Fibroblast of skin of left biceps (primary cell): ENCODE measurements at places on chromosomes 13 and 19.
A peak's percentile ranks its signal among the peaks of the same experiment; 100 is the strongest.

DNA sequence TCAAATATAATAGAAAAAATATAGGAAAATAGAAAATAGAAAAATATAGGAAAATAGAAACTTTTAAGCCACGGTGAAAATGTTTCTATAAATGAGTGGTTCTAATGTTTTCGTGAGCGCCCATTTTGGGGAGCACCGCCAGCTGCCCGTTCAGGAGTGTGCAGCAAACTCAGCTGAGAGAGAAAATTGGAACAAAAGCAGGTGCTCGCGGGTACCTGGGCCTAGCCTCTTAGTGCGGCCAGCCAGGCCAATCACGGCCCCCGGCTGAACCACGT is 204 bp upstream of the PDX1 start:
- no peak for DNase-seq

- no peak for DNase-seq
Observed at GRCh38 chr13:95067303-95067702, 233.9 kb downstream of the ABCC4 start.

GRCh38 chr13:40350283-40350992 is 316.0 kb downstream of the FOXO1 start:
- DNase-seq, result no peak

DNA sequence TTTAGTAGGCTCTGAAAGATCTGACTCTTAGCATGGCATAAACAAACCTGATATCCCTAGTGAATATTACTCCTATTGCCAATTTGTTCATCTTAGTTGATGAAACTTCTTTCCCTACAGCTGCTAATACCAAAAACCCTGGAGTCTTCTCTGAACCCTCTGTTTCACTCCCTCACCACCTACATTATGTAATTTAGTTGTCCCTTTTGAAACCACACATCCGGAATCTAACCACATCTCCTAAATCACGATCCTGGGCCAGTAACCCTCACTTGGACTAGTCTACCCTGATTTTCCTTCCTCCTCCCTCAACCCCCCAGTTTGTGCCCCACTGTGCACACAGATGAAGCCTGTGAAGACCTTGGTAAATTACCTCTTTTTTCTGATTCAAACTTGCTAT is 1.2 kb downstream of the ZNF256 start:
- DNase-seq, result no peak

DNA sequence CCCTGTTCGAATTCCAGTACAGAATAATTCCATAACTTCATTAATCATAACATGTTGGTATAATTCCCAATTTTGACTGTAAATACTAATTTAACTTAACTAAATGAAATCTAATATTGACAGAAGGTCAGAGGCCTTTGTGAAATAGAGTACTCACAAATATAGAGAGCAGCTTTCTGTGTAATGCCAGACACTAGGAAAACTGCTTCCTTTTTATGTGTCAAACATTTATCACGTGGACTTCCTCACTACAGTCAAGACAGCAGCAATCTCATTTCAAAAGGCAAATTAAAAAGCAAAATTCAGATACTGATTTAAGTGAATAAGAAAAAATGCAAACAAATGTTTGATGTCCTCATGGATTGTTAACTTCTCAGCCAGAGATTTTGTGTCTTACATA is 13.1 kb downstream of the ITM2B start:
- no peak for DNase-seq

DNA sequence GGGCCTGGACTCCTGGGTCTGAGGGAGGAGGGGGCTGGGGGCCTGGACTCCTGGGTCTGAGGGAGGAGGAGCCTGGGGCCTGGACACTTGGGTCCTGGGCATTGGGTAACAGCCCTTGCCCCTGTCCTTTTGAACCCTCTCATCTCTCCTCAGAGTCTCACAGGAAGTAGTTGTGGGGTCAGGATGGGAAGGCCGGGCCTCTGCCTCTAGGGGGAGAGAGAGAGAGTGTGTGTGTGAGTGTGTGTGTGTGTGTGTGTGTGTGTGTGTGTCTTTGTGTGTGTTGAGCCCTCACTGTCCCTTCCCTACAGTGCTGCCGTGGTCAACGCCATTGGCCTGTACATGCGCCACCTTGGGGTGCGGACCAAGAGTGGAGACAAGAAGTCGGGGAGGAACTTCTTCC is 10.9 kb downstream of the ARHGEF1 start:
- no peak for DNase-seq

DNA sequence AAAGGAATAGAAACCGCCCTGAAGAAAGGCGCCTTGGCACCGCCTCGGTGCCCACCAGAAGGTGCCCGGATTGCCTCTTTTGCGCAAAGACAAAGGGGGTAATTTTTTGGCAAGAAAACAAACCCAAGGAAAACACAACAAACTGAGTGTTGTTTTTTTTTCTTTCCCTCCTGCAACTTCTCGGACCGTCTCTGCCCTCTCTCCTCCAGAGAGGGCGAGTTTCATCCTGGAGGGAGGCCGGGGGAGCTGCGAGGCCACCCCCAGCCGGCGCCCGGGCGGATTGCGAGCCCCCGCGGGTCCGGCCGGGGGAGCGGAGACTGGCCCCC is 2.3 kb downstream of the ZNF536 start:
- no peak for DNase-seq

DNA sequence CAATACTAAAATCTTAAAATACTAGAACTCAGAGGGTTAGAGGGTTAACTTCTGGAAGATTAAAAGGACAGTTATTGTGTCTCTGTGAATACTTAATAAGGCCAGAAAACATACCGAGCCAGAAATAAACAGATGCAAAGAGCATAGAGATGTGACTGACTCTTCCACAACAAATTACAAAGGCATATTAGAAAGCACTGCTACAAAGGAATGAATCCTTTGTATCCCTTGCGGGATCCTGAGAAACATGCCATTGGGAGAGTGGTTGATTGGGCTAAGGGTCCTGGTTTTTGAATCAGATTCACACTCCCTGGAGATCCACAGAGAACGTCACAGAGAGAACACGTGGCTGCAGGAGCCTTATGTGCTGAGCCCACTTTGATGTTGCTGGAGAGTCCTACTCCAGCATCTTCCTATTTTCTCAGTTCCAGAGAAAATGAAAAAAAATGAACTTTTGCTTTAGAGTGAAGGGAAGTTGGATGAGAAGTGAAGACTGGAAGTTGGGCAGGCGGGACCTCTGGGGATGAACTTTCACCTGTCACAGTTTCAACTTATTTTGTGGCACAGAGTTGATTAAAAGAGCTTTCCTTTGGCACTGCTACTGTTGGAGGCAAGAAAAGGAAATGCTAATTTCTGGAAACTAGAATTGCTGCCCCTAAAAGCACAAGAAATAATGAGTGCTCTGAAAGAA is 309.9 kb downstream of the DCT start:
- DNase-seq, result no peak

- no peak for DNase-seq
Observed at GRCh38 chr13:24221007-24221406, 60.5 kb downstream of the SPATA13 start.

DNA sequence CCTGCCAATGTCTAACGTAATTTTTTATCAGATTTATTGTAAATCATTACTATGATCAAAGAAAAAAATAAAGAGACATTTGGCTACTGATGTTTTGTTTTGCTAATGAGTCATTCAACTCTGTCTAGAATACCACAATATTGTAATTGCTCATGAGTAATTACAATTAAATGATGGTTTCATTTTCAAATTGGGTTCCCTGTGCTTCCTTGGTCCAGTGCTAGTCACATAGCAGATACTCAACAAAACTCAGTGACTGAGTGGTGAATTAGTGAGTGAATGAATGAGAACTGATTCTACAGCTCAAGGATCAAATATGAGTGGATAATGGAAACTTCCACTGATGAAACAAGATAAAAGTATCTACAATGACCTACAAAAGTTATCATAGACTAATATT is 304.7 kb downstream of the POU4F1 start:
- DNase-seq, result no peak

GRCh38 chr13:51786425-51787265 is 17.3 kb downstream of the DHRS12 start:
- no peak for DNase-seq

DNA sequence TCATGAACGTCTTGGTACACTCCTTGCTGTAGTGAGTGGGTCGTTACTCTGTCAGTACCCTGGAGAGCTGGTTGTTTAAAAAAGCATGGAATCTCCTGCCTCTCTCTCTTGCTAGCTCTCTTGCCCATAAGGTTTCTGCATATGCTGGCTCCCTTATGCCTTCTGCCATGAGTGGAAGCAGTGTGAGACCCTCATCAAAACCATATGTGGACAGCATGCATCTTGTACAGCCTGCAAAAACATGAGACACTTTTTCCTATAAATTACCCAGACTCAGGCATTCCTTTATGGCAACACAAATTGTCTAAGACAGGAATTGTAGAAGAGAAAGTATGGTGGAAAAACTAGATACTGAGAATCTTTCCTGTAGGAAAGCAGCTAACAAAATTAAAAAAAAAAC is 516.3 kb downstream of the SLITRK6 start:
- DNase-seq, result peak; percentile 18

- no peak for DNase-seq
Observed at GRCh38 chr13:24865163-24865953, 101.4 kb downstream of the RNF17 start.

DNA sequence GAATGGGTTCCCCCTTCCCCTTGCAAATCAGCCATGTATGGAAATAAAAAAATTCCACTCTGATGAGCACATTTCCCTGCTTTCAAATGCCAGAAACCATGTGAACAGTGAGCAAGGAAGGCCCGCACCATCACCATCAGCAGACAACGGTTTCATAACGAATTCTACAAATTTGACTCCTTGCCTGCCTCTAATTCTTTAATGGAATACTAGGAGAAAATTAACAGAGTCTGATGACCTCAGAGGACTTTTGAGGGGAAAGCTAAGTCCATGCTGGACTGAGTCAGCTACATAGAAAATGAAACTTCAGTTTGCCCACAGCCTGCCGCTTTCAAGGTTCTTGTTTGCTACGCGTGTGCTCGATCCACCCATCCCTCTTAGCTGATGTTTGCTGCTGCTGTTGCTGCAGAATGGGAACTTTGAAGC is 46.7 kb upstream of the KL start:
- DNase-seq, result no peak

- peak; percentile 80 for DNase-seq
Observed at GRCh38 chr19:57583521-57584416, at the start of gene ZIK1. ZIK1 (plus strand) TSS chr19:57584145; CDS start chr19:57584357, 212 bp downstream.

DNA sequence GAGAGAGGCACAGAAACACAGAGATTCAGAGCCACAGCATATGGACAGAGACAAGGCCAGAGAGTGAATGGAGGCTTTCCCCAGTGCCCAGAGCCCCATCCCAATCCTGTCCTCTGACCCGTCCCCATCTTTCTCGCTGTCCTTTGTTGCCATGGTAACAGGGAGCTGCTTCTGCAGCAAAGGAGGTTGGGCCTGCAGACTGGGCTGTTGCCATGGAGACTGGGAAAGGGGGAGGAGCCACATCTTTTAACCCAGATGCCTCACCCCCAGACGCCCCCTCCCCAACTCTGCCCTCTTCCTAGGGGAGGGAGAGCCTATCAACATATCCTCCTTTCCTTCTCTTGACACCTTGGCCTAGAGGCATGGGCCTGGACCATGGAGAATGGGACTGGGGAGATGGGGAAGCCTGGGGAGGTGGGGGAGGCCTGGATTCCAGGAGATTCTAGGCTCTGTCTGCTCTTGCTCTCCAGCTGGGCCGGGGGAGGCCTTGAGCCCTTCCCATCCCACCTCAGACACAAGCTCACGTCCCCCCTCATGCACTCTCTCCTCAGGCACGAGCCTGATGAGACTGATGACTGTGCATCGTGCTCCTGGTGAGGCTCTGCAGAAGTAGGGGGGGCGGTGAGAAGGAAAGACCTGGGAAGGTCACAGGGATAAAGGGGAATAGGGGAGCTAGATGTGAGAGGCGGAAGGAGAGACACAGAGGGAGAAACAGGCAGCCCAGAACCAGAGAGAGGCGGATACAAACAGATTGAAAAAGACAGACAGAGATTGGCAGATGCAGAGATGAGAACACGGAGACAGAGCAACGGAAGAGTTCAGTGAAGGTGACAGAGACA is 2.1 kb upstream of the ATP1A3 start:
- DNase-seq, result no peak

DNA sequence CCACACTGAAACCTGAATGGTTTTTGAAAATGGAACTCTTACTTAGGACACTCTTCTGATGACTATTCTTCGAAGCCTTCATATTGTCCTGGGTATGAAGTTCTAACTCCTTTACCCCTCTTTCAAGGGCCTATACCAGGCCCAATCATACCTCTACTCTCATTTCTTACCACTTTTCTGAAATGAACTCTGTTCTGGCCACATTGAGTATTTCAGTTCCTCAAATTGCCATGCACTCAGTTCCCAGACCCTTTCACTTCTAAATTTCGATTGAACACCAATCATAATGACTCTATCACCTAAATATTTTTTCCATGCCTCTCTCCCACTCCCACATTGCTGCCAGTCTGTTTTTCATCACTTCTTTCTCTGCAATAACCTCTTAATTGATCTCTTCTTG is 53.7 kb downstream of the LACC1 start:
- DNase-seq, result no peak

- DNase-seq, result no peak
Observed at GRCh38 chr13:99386911-99387788, 80.0 kb upstream of the GPR183 start.

DNA sequence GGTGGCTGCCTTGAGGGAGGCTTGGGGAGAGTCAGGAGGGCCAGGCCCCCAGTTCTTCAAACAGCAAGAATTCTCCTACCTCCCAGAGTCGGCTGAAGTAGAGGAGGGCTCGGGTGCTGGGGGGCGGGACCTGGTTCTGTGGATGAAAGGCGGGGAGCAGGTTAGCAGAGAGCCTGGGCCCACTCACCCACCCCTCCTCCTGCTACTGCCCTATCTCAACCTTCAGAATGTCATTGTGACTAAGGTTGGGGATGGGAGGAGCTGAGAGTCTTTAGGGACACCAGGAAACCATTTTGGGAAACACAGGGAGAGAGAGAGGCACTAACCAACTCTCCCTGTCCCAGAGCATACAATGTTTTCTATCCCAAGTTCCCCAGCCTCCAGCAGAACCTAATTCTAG is 10.7 kb downstream of the DMKN start:
- DNase-seq, result no peak

GRCh38 chr13:71374471-71375049 is 492.4 kb downstream of the DACH1 start:
- DNase-seq, result no peak

DNA sequence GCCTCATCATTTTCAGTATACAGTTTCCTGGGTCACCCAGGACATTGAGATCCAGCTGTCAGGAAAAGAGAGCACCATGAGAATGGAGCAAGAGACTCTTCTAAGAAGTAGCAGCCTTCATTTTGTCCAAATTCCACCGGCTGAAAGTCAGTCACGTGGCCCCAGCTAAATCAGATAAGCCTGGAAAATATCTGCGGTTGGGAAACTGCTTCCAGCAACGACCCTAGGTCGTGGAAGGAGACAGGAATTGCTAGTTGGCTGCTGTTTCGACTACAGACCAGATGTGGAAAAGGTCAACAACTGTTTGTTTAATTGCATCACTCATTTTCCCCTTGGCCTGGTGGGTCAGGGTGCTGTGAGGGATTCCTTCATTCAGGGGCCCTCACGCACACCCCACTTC is 107.0 kb downstream of the ZNF536 start:
- peak; percentile 19 for DNase-seq

GRCh38 chr13:107351305-107351704 is 783.4 kb upstream of the ARGLU1 start:
- DNase-seq, result no peak

GRCh38 chr13:107438251-107438650 is 777.1 kb downstream of the LIG4 start:
- no peak for DNase-seq
